ENCODE measurements at places on chromosomes 7 and 10.

- no peak overlapping the region for H3K4me3 ChIP-seq
- no peak for DNase-seq
- H3K27me3 ChIP-seq = no peaks in the 10 kb centered on the region
- no peaks in the 10 kb centered on the region for H3K36me3 ChIP-seq
- no peaks in the 10 kb centered on the region for H3K4me1 ChIP-seq
Observed at GRCh38 chr7:118492466-118492865, 268.0 kb downstream of the ANKRD7 start.

GRCh38 chr10:34522546-34522945 lies 292.6 kb downstream of the PARD3 start:
- no peaks in the 10 kb centered on the region for H3K4me1 ChIP-seq
- H3K27ac ChIP-seq = no peak overlapping the region
- H3K27me3 ChIP-seq = no peaks in the 10 kb centered on the region

- H3K4me3 ChIP-seq = no peak overlapping the region
- H3K4me1 ChIP-seq = no peaks in the 10 kb centered on the region
- no peak overlapping the region for H3K27ac ChIP-seq
- no peaks in the 10 kb centered on the region for H3K27me3 ChIP-seq
- DNase-seq = no peak
- peaks cover 37% of the 10 kb centered on the region for H3K36me3 ChIP-seq
Observed at GRCh38 chr10:60200012-60200681, 189.5 kb downstream of the ANK3 start.

DNA sequence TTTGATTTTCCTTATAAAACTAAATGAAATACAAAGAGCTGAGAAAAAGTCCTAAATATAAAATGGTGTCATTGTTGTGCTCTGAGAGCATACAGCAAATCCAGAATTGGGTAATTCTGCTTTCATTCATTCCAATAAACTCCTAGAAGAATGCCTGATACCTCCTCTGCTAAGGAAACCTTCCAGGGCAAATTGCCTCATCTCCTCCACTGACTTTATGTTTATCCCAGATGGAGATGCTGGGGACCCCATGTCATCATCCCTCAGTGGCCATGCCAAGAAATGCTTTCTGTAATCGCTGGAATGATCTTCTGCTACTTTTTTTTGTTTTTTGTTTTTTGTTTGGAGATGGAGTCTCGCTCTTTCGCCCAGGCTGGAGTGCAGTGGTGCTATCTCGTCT lies 119.3 kb upstream of the PRKCQ start:
- H3K27ac ChIP-seq = no peak overlapping the region
- no peaks in the 10 kb centered on the region for H3K4me1 ChIP-seq
- H3K27me3 ChIP-seq = peaks cover 3% of the 10 kb centered on the region
- no peak overlapping the region for H3K4me3 ChIP-seq

DNA sequence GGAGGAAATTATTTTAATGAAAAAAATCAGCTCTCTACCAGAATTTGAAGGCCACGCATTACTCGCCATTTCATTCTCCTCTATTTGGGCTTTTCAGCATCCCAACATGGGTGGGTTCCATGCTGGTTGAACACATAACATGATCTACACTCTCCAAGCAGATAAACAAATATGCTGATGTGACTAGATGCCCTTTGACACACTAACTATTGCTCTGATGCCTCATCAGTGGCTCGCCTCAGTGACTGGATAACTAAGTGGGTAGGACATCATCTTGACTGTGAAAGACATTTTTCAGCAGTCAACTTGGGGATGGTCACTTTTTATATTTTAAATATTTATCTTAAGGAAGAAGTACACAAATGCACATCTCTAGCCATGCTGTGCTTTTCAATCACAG lies 113.9 kb upstream of the LAMB4 start:
- H3K27ac ChIP-seq = no peak overlapping the region
- no peak overlapping the region for H3K4me3 ChIP-seq
- H3K27me3 ChIP-seq = no peaks in the 10 kb centered on the region

- H3K4me1 ChIP-seq = peaks cover 2% of the 10 kb centered on the region
- no peak overlapping the region for H3K27ac ChIP-seq
- H3K4me3 ChIP-seq = no peak overlapping the region
- DNase-seq = no peak
- no peaks in the 10 kb centered on the region for H3K36me3 ChIP-seq
- peaks cover 37% of the 10 kb centered on the region for H3K27me3 ChIP-seq
Observed at GRCh38 chr10:125161707-125162119, 1.4 kb upstream of the CTBP2 start.

- H3K4me1 ChIP-seq = no peaks in the 10 kb centered on the region
- H3K4me3 ChIP-seq = no peak overlapping the region
- no peak overlapping the region for H3K27ac ChIP-seq
- H3K36me3 ChIP-seq = no peaks in the 10 kb centered on the region
- H3K27me3 ChIP-seq = no peaks in the 10 kb centered on the region
Observed at GRCh38 chr7:36820527-36821170, 96.4 kb upstream of the AOAH start.

GRCh38 chr7:105559926-105560325 lies 21.4 kb downstream of the EFCAB10 start:
- no peak overlapping the region for H3K4me3 ChIP-seq
- no peaks in the 10 kb centered on the region for H3K4me1 ChIP-seq
- H3K36me3 ChIP-seq = peaks cover 11% of the 10 kb centered on the region
- no peak for DNase-seq

- no peaks in the 10 kb centered on the region for H3K4me1 ChIP-seq
- H3K27ac ChIP-seq = no peak overlapping the region
- no peaks in the 10 kb centered on the region for H3K36me3 ChIP-seq
- H3K4me3 ChIP-seq = no peak overlapping the region
Observed at GRCh38 chr10:70940834-70941568, 52.6 kb upstream of the PCBD1 start.

DNA sequence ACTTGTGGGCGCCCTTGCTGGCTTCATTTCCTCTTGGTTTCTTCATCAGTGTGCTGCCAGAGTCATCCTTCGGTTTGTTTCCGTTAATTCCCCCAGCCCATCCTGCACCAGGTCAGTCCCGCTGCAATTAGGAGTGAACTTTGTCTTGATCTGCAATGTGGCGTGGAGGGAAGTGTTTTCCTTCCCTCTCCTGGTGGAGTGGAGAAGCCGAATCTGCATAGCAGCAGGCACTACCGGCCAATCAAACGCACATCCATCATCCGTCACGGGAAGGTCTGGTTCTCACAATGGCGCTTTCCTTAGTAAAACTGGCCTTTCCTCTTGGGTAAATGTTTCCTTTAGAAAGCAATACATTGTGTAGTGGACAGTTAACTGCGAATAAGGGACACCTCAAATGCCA lies 337.5 kb downstream of the CXCL12 start:
- no peaks in the 10 kb centered on the region for H3K4me1 ChIP-seq
- no peaks in the 10 kb centered on the region for H3K27me3 ChIP-seq
- H3K36me3 ChIP-seq = no peaks in the 10 kb centered on the region
- H3K4me3 ChIP-seq = no peak overlapping the region

- no peaks in the 10 kb centered on the region for H3K4me1 ChIP-seq
- no peaks in the 10 kb centered on the region for H3K36me3 ChIP-seq
- H3K4me3 ChIP-seq = no peak overlapping the region
- no peak overlapping the region for H3K27ac ChIP-seq
Observed at GRCh38 chr7:134089446-134089845, 37.7 kb upstream of the LRGUK start.

DNA sequence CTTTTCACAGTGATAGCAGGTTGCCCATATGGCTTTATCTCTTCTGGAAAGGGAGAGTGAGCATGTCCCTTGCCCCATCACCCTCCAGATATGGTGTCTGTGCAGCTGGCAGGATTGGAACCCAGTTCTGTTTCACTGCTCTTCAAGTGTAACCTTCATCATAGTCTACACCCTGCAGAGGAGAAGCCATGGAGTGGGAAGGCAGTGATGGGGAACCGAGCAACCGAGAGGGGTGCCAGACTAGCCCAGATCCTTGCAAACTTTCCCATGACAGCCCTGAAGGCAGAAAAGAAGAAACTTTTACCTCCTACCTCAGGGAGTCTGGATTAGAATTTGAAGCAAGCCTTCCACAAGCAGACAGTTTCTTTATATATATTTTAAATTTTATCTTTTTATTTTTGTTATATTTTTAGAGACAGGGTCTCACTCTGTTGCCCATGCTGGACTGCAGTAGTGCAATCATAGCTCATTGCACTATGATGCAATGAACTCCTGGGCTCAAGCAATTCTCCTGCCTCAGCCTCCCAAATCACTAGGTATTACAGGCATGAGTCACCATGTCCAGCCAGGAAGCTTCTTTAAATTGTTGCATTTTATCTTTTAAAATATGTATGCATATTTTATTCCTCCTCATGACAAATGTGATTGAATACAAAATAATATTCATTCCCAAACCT lies 133.3 kb downstream of the KCNMA1 start:
- peaks cover 18% of the 10 kb centered on the region for H3K27me3 ChIP-seq
- no peaks in the 10 kb centered on the region for H3K36me3 ChIP-seq
- H3K4me3 ChIP-seq = no peak overlapping the region
- no peaks in the 10 kb centered on the region for H3K4me1 ChIP-seq
- no peak for DNase-seq

DNA sequence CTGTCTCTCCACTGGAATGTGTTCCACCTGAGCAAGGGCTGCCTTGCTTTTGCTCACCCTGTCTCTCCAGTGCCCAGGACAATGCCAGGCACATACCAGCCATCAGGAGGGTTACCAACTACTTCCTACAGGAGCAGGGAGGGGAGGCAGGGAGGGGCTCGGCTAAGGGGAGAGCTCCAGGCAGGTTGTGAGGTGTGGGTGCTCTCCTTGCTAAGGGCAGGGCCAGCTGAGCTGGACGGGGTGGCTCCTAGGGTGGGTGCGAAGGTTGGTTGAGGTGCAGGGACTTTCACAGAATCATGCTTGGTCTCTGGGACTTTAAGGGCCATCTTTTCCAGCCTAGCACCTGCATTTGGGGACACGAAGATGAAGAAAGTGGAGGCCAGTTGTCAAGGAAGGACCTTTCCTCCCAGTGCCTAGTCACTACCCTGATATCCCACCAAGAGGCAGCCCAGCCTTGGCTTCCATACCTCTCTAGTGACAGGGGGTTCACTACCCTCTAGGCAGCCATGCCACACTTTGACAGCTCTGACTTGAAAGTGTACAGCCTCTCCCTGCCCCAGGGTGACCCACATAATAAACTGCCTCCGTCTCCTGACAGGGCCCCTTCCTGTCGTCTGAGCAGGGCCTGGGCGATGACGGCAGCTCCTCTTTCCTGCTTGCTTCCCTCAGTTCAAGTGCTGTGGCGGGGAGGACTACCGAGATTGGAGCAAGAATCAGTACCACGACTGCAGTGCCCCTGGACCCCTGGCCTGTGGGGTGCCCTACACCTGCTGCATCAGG lies 46.5 kb downstream of the TSPAN15 start:
- H3K4me3 ChIP-seq = no peak overlapping the region
- H3K36me3 ChIP-seq = no peaks in the 10 kb centered on the region
- no peak for DNase-seq
- peaks cover under 1% of the 10 kb centered on the region for H3K27me3 ChIP-seq
- no peak overlapping the region for H3K27ac ChIP-seq
- H3K4me1 ChIP-seq = no peaks in the 10 kb centered on the region

- DNase-seq = no peak
- H3K36me3 ChIP-seq = no peaks in the 10 kb centered on the region
- H3K27ac ChIP-seq = no peak overlapping the region
- H3K4me1 ChIP-seq = no peaks in the 10 kb centered on the region
Observed at GRCh38 chr10:58820386-58820785, 307.7 kb downstream of the BICC1 start.

DNA sequence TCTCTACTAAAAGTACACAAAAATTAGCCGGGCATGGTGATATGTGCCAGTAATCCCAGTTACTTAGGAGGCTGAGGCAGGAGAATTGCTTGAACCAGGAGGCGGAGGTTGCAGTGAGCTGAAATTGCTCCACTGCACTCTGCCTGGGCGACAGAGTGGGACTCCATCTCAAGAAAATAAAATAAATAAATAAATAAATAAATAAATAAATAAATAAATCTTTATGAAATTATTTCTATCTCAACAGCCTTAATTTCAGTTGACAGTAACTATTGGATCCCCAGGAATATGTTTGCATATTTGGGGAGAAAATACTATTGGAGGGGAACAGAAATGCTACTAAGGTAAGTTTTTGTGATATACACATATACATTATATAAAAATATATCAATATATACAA lies 20.0 kb downstream of the TMEM229A start:
- H3K4me1 ChIP-seq = no peaks in the 10 kb centered on the region
- no peak overlapping the region for H3K4me3 ChIP-seq
- DNase-seq = no peak
- no peak overlapping the region for H3K27ac ChIP-seq
- H3K36me3 ChIP-seq = no peaks in the 10 kb centered on the region

- no peak overlapping the region for H3K27ac ChIP-seq
- no peaks in the 10 kb centered on the region for H3K27me3 ChIP-seq
- H3K36me3 ChIP-seq = no peaks in the 10 kb centered on the region
Observed at GRCh38 chr7:50653126-50653864, 88.1 kb upstream of the DDC start.

DNA sequence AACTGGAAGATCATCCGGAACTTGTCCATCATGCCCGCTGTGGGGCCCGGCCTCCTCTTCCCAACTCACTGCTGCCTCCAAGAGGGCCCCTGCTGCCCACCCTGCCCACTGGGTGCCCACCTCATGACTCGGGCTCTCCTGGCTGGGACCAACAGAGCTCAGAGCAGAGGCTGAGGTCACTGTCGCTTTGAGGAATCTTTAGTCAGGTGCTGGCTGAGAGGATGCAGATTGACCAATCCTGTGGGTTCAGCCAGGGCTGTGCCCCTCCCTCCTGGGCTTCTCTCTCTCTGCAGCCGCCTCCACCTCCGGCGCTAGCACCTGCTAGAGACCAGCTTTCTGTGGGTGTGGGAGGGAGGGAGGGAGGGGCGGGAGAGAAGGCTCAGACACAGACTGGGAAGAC lies at the start of gene CALHM1:
Gene CALHM1 (minus strand): TSS at position 181 of the 400 bp plus-strand sequence. CDS start 149 bp downstream, at position 32.
- H3K4me1 ChIP-seq = peaks cover 27% of the 10 kb centered on the region
- no peak within 1 kb of the TSS for H3K27ac ChIP-seq
- no peak for DNase-seq
- no peak within 1 kb of the TSS for H3K4me3 ChIP-seq

- DNase-seq = no peak
- no peak overlapping the region for H3K27ac ChIP-seq
- H3K4me1 ChIP-seq = no peaks in the 10 kb centered on the region
- no peaks in the 10 kb centered on the region for H3K27me3 ChIP-seq
Observed at GRCh38 chr7:154685564-154685901, 317.4 kb downstream of the PAXIP1 start.

- H3K4me3 ChIP-seq = no peak overlapping the region
- no peaks in the 10 kb centered on the region for H3K36me3 ChIP-seq
- no peak overlapping the region for H3K27ac ChIP-seq
- no peaks in the 10 kb centered on the region for H3K27me3 ChIP-seq
Observed at GRCh38 chr10:61028861-61029361, 84.9 kb upstream of the RHOBTB1 start.

Measured in T-cell (primary cell).